ENCODE measurements at places on chromosomes 2 and 18. TPM values are rescaled to one million over a fixed set of nuclear protein-coding genes. Genes with fewer than 3 reads are reported as not detected.

The EPB41L5 gene
- total RNA-seq = 4.0 TPM

The KATNAL2 gene
- 9.6 TPM for total RNA-seq

The CAPN13 gene
- total RNA-seq = not detected

The TMEM247 gene
- total RNA-seq = not detected

The ASB18 gene
- not detected for total RNA-seq

The ALKAL2 gene
- not detected for total RNA-seq
